Stimulated activated CD8-positive, alpha-beta memory T cell treated with anti-CD3 and anti-CD28 coated beads, Interleukin-15, amount 100 ng/mL, for 4 hours (primary cell): ENCODE measurements at places on chromosomes 1 and 21.

- DNase-seq: no peak
Measured at GRCh38 chr1:1539310-1540089, 924 bp downstream of the TMEM240 start.

DNA sequence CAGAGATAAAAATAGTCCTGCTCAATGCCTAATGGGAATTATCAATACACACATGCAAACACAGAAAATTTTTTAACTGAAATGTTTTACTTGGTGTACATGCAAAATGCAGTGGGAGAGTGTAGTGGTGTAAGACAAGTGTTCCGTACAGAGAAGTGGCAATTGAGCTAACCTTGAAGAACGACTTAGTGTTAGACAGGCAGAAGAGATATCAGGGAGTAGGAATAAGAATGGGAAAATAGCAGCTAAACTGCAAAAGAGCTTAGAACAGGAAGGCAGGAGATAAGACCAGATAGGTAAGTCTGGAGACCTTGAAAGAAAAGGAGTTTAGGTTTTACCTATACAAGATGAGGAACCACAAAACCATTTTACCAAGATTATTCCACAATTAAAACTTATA, 9.0 kb downstream of the USP24 start:
- no peak for DNase-seq

DNA sequence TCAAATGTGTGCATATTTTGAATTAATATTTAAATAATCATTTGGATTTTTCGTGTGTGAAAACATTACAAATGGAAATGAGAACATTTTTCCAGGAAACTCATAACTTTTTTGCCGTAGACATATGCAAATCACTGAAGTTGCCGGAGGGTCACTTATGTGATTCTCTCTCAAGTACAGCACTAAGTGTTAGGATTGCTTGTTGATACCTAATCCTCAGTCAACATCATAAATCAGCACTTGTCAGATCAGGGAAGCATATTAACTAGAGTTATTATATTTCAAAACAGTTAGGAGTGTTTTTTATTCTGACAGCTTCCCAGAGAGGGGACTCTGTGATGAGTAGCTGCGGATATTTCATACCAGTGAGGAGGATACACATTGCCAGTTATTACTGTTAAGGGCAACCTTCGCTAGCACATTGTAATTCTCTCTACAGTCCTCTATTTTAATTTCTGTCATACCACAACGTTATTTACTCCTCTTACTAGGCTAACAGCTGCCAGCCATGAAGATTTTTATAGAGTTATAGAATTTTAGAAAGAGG, 41.5 kb downstream of the NCAM2 start:
- DNase-seq: no peak

GRCh38 chr1:44808063-44808937, at the start of gene BTBD19:
Gene BTBD19, plus strand, starts transcription at chr1:44808523. Its CDS starts 298 bp downstream, at chr1:44808821.
- DNase-seq: peak; percentile 71

DNA sequence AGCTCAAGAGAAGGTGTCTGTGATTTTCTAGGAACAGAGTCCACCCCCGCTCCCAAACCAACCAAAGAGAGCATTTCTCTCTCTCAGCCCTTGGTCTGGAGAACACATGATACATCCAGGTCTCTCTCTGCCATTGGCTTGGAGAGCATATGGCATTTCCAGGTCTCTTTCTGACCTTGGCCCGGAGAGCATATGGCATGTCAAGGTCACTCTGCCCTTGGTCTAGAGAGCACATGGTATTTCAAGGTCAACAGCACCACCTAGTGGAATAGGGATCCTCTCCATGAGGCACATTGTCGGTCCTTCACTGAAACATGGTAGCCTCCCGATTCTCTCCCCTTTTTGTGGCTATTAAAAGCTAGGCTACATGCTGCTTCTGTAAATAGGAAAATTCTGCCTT, 437.7 kb upstream of the OLFM3 start:
- no peak for DNase-seq

DNA sequence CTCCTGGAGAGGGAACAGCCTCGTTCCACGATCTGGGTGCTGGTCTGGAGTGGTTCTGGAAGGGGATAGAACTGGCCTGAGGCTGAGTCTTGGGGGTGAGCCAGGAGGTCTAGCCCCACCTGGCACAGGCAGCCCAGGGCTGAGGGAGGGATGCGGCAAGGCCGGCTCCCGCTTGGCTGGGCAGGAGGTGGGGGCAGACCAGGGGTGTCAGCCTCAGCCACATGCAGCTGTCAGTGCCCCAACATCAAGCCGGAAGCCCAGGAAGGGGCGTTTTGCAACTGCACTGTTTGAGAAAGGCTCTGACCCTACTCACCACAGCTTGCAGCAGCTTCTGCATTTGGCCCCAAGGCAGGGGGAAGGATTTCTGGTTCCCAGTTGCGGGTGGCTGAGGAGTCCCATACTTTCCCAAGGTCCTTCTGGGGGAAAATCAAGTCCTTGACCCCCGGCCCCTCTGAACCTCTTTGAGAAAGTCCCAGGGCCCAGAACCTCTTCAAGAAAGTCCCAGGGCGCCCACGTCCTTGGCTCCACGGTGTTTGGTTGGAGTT, 2.0 kb downstream of the EFHD2 start:
- DNase-seq: no peak

- no peak for DNase-seq
Measured at GRCh38 chr1:232844791-232845190, 39.6 kb downstream of the MAP10 start.

DNA sequence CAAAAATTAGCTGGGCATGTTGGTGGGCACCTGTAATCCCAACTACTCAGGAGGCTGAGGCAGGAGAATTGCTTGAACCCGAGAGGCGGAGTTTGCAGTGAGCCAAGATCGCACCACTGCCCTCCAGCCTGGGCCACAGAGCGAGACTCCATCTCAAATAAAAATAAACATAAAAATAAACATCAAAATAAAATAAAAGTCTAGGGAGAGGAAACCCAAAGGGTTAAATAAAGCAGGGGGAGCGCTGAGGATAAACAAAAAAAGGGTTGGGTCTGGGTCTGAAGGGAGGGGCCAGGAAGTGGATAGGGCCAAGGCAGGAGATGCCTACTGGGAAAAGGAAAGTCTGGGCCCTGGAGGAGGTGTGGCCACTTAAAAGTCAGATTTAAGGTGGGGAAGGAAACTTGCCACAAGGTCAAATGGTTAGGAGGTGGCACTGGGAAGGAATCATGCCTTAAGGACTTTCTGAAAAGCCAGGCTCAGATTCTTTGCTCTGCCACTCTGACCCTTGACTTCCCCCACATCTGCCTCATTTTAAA, 150.0 kb downstream of the ADSS2 start:
- DNase-seq: no peak

DNA sequence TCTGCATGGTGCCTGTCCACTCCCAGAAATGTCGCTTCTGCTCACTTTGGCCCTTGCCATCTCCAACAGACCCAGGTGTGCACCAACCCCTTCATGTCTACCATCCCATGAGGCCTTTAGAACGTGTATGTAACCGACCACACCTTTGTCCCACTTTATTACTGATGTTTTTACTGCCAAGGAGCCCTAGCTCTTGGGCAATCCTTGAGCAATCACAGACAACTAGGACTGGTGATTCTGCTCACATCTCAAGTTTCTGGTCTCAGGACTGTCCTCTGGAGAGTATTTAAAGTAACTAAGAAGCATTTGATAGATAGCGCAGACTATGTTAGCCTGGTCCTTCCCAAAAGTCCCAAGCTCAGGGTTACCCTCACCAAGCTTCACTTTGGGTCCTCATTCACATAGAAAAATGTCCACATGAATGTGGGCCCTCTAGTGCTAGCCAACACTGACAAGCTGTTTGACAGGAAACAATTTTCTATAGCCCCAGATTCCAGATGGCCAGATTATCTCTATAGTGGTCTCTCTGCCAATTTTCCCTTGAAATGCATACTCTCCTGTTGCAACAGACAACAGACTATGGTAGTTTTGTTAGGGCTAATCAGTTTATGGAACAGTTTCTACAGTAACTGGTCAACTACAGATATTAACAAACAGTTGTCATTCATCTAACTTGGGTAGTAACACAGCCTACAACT, 6.9 kb upstream of the TMEM81 start:
- DNase-seq: no peak

- DNase-seq: peak; percentile 57
Measured at GRCh38 chr1:10694633-10695627, 101.5 kb downstream of the CASZ1 start.

DNA sequence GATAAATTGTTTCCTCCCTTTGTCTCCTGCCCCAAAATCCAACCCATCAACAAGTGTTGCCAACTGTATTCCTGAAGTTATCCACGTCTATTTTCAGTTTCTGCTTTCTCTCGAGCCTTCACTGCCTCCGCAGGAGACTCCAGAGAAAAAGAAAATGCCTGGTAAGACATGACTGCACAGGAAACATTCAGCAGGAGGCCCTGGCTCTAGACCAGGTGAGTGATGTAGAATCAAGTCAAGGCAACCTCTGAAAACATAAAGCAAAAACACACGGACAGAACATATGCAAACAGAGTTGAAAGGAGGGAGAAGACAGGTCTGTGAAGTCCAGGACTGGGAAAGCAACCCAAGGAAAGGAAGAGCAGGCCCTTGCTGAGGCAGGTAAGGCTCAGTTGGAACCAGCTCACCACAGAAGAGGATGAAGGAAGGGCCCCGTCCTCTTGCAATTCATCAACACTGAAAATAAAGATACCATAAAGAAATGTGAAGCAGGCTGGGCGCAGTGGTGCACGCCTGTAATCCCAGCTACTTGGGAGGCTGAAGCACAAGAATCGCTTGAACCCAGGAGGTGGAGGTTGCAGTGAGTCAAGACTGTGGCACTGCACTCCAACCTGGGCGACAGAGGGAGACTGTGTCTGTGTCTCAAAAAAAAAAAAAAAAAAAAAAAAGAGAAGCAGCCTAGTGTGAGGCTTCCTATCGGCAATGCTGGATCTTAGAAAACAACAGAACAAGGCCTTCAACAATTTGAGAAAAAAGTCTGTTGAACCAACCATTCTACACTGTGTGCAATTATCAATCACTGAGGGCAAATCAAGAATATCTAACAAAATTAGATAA, 8.8 kb downstream of the NOL9 start:
- DNase-seq: no peak

DNA sequence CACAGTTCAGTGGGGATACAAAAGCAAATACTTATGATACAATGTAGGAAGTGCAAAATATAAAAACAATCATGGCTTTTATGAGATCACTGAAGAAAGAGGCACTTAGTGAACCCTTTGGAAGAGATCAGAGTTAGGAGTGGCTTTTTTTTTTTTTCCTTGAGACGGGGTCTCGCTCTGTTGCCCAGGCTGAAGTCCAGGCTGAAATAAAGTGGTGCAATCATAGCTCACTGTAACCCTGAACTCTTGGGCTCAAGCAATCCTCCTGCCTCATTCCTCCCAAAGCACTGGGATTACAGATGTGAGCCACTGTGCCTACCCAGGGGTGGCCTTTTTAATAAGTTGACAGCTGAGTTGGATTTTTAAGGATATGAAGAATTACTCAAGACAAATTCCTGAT, 17.3 kb upstream of the RASAL2 start:
- DNase-seq: no peak

GRCh38 chr21:17818186-17819113, 706 bp downstream of the C21orf91 start:
- peak; percentile 19 for DNase-seq

GRCh38 chr21:38773099-38774061, 32.3 kb upstream of the ETS2 start:
- DNase-seq: no peak

GRCh38 chr1:170665629-170666028, 1.7 kb downstream of the PRRX1 start:
- DNase-seq: no peak

DNA sequence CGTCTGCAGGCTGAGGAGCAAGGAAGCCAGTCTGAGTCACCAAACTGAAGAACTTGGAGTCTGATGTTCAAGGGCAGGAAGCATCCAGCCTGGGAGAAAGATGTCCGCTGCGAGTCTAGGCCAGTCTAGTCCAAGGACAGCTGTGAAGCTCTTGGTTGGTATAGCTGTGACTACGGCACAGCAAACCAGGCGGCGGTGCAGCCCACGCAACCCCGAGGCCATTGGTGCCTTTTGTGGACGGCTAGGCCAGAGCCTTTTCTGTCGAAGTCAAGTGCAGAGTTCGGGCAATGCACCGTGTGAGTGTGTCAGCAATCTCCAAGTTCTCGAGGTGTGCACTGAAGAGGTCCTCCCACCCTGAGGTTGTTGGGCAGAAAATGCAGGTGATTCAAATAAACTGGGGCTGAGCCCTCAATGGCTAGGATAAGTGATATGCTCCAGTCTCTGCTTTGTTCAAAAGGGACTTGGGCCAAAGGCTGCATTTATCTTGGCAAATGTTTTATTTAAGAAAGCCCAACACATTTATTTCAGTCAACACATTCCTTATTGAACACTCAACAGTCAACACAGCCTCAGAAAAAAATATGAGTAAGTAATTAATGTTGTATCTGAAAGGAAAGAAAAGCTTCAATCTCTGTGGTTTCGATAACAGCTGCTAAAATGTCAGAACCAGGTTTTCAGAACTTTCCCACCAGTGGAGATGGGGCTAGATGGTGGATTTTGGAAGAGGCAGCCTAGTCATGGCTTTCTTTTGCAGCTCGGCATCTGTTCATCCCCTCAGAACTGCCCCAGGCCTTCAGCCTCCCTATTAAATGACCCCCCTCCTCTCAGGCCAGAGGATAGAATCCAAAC, 78.1 kb upstream of the COX20 start:
- no peak for DNase-seq

DNA sequence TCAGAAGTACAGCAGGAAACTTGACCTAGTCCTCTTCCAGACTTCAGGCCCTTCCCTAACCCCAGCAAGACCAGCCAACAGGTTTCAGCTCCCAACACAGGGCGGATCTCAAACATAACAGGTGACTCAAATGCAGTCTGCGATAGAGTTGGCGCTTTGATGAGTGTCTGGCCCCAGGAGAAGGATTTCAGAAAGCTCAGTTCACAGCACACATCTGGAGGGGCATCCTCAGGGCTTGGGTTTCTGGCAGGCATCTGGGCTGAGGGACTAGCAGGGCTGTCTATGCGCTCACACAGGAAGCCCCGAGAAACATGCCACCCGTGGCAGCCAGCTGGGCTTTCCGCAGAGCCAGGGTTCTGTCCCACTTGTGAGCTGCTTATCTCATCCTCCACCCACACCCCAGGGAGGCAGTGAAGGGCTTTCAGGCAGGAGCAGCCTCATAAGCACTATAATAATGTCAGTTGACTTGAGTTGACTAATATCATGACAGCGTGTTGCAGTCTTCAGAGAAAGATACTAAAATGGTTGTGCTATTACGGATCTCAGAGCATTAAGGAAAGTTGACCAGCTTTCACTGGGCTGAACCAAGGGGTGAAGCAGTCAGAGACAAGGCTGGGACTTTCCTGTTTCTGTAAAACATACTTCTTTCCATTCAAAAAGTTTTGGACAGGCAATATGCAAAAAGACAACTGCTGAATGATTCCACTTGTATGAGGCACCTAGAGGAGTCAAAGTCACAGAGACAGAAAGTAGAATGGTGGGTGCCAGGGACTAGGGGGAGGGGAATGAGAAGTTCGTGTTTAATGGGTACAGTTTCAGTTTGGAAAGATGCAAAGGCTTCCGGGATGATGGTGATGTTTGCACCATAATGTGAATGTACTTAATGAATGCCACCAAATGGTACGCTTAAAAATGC, 233.0 kb upstream of the IRF2BP2 start:
- DNase-seq: peak; percentile 58

DNA sequence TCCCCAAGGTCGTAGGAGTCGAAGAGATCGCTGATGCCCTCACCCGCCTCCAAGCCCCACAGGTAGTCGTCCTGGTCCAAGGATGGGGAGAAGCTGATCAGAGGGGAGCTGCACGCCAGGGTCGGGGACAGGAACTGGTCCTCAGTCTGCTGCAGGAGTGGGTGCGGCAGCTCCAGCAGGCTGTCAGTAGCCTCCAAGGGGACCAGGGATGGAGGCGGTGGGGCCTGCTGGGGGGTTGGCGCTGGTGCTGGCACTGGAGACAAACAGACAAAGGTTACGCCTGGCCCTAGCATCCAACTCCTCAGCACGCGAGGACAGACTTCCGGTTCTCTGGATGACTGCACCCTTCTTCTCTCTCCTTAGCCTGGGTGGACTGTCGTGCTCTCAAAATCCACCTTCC, 21.1 kb downstream of the E2F2 start:
- no peak for DNase-seq
